ENCODE measurements at places on chromosomes 11 and 22. TPM values are rescaled to one million over a fixed set of nuclear protein-coding genes. Genes with fewer than 3 reads are reported as not detected.

Gene OR56A1
- not detected for total RNA-seq

GRCh38 chr11:45209891-45210699 is 63.7 kb downstream of the PRDM11 start:
- H3K27ac ChIP-seq = no peak overlapping the region
- no peak for DNase-seq
- H3K4me3 ChIP-seq = no peak overlapping the region
- peaks cover 2% of the 10 kb centered on the region for H3K4me1 ChIP-seq
- peaks cover 3% of the 10 kb centered on the region for H3K36me3 ChIP-seq
- no peaks in the 10 kb centered on the region for H3K27me3 ChIP-seq

Gene GGTLC2
- total RNA-seq = not detected

- no peaks in the 10 kb centered on the region for H3K4me1 ChIP-seq
- H3K36me3 ChIP-seq = no peaks in the 10 kb centered on the region
- H3K27ac ChIP-seq = no peak overlapping the region
- peaks cover 4% of the 10 kb centered on the region for H3K27me3 ChIP-seq
- no peak overlapping the region for H3K4me3 ChIP-seq
- no peak for DNase-seq
Measured at GRCh38 chr11:1048375-1049070, 12.0 kb upstream of the MUC6 start.

DNA sequence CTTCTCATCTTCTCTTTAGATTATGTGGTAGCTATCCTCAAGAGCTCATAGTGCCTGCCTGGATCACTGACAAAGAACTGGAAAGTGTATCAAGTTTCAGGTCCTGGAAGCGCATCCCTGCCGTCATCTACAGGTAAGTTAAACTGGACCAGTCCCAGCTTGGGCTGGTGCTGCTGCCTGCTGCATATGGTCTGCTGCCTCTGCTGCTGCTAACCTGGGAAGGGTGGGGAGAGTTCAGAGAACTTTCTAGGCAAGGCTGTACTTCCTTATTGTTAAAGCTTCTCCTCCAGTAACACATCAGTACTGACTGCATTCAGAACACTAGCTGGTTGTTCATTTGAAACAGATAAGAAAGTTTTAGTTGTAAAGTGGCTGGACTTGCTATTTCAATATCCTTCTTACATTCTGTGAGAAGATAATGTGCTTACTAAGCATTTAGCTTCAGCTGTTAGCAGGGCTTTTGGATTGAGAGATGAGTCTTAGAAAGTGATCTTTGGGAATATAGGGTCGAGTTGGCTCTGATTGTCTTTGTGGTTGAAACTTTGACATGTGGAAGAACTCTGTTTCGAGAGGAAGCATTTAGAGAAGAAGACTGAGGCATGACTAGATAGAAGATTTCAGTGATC is 77.3 kb upstream of the HORMAD2 start:
- H3K4me1 ChIP-seq = peaks cover 5% of the 10 kb centered on the region
- H3K27me3 ChIP-seq = no peaks in the 10 kb centered on the region
- no peak for DNase-seq
- no peak overlapping the region for H3K4me3 ChIP-seq
- H3K36me3 ChIP-seq = peaks cover 11% of the 10 kb centered on the region

DNA sequence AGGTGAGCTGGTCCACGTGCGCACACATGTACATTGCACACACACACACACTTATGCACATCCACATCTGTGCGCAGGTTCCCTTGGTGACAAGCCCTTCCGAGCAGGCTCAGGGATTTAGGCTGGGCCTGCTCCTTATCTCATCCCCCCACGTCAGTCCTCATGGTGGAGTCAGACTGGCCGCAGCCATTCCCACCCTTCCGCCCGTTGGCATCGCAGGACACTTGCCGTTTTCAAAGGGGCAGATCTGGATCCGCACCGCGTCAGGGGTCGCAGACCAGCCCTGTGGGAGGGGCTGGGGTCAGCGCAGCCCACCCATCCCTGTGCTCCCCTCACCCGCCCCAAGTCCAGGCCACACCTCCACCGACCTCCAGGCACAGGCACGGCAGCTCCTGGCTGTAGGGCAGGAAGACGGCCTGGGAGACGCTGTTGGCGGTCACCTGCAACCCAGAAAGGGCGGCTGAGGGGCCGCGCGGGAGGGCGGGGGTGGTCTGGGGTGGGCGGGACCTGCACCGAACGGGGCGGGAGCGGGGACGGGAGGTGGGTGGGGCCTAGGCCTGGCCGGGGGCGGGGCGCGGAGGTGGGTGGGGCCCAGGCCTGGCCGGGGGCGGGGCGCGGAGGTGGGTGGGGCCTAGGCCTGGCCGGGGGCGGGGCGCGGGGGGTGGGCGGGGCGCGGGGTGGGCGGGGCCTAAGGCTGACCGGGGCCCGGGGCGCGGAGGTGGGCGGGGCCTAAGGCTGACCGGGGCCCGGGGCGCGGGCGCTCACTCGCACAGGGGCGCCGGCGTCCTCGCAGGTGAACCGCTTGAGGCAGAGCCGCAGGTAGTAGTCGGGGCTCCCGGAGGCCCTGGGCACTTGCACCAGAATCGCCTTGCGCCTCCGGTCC is 13.3 kb downstream of the IL17REL start:
- no peaks in the 10 kb centered on the region for H3K36me3 ChIP-seq
- peaks cover 7% of the 10 kb centered on the region for H3K4me1 ChIP-seq
- H3K27me3 ChIP-seq = peaks cover 4% of the 10 kb centered on the region
- peak; percentile 70 for DNase-seq
- no peak overlapping the region for H3K4me3 ChIP-seq
- H3K27ac ChIP-seq = no peak overlapping the region

GRCh38 chr11:126383339-126384335 is 28.2 kb downstream of the ST3GAL4 start:
- no peak overlapping the region for H3K27ac ChIP-seq
- H3K4me1 ChIP-seq = no peaks in the 10 kb centered on the region
- no peak overlapping the region for H3K4me3 ChIP-seq
- no peak for DNase-seq

GRCh38 chr22:21823740-21824444 is 43.6 kb downstream of the MAPK1 start:
- H3K36me3 ChIP-seq = no peaks in the 10 kb centered on the region
- H3K4me3 ChIP-seq = no peak overlapping the region
- DNase-seq = no peak
- H3K4me1 ChIP-seq = peaks cover 71% of the 10 kb centered on the region
- H3K27ac ChIP-seq = peak overlapping the region; percentile 45

DNA sequence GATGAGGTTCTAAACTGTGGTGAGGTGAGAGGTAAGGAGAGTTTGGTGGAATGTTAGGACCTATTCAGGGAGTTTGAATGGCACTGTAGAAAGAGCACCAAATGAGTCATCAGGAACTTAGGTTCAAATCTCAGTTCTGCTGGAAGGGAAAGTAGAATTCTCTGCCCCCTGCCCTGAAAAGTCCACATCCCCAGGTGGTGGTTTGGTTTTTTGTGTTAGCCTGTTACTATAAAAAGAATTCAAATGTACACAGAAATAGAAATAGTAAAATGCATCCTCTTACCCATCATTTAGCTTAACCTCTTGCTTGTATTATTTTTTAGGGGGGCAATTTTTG is 20.2 kb downstream of the PPFIBP2 start:
- H3K36me3 ChIP-seq = no peaks in the 10 kb centered on the region
- H3K27me3 ChIP-seq = no peaks in the 10 kb centered on the region
- peaks cover 77% of the 10 kb centered on the region for H3K4me1 ChIP-seq
- no peak overlapping the region for H3K4me3 ChIP-seq
- no peak overlapping the region for H3K27ac ChIP-seq

Gene CCDC188
- not detected for total RNA-seq

Gene MPPED1
- total RNA-seq = not detected

DNA sequence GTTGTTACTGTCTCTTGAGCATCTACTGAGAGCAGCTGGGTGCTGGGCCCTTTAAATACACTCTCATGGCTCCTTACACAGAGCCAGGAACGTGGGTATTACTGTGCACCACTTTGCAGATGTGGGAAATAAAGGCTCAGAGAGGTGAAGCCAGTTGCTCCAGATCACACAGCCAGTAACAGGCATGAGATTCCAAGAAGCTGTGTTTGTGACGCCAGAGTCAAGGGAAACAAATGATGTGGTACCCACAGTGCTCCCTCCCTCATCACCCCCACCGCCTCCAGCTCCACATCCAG is 1.4 kb upstream of the PRDM11 start:
- peaks cover 16% of the 10 kb centered on the region for H3K27me3 ChIP-seq
- H3K4me3 ChIP-seq = no peak overlapping the region
- no peak overlapping the region for H3K27ac ChIP-seq
- no peak for DNase-seq

DNA sequence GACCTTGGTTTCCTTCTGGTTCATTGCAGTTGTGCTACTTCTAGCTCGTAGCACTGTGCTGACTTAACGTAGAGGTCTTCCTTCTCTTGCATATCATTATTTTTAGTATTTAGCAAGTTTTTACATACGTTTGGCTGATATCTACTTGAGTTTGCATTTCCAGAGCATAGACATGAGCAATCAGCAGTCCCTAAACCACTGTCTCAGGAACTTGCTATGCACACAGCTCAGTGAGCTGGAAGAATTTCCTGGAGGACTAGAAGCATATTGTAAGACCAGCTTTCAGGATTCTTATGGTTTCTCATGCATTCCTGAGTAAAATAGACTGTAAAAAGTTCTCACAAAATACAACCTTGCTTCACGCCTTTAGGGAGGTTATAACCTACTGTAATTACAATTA is 226.7 kb upstream of the PDGFD start:
- no peaks in the 10 kb centered on the region for H3K36me3 ChIP-seq
- no peak overlapping the region for H3K4me3 ChIP-seq
- DNase-seq = no peak
- H3K4me1 ChIP-seq = no peaks in the 10 kb centered on the region
- peaks cover 6% of the 10 kb centered on the region for H3K27me3 ChIP-seq

Gene HTR3B
- total RNA-seq = not detected

GRCh38 chr22:37109242-37109917 is at the start of gene TMPRSS6:
Gene TMPRSS6 (minus strand): TSS chr22:37109713. CDS start chr22:37103417, 6,296 bp downstream.
- peaks cover 3% of the 10 kb centered on the region for H3K4me1 ChIP-seq
- DNase-seq = no peak
- H3K27ac ChIP-seq = no peak within 1 kb of the TSS

DNA sequence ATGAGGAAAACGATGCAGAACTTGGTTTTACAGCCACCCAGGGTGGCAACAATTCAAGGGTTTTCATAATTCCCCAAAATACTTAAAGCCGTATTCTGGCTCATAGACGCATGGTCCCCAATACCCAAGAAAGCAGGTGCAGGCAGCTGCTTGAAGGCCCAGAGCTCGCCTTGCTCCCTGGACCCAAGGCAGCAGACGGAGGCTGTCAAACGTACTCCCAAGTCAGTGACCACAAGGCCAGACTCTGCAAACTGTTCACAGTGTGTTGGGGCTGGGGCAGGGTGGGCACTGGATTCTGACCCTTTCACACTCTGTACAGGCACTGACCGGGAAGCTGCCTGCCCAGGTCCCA is 21.5 kb downstream of the TMEM184B start:
- H3K4me3 ChIP-seq = no peak overlapping the region
- no peak for DNase-seq
- H3K4me1 ChIP-seq = no peaks in the 10 kb centered on the region
- no peaks in the 10 kb centered on the region for H3K27me3 ChIP-seq

Gene GLYAT
- total RNA-seq = not detected

Gene DDX25
- total RNA-seq = not detected

Gene RBMXL2
- total RNA-seq = not detected

GRCh38 chr11:125117429-125117828 is 6.0 kb upstream of the TMEM218 start:
- no peak for DNase-seq
- peaks cover 1% of the 10 kb centered on the region for H3K4me1 ChIP-seq
- peaks cover 20% of the 10 kb centered on the region for H3K27me3 ChIP-seq
- no peaks in the 10 kb centered on the region for H3K36me3 ChIP-seq

Gene PHLDA2
- 3.7 TPM for total RNA-seq

- peaks cover 20% of the 10 kb centered on the region for H3K27me3 ChIP-seq
- H3K36me3 ChIP-seq = no peaks in the 10 kb centered on the region
- H3K27ac ChIP-seq = no peak overlapping the region
- no peak overlapping the region for H3K4me3 ChIP-seq
- no peak for DNase-seq
Measured at GRCh38 chr22:44242946-44243724, 62.4 kb downstream of the PARVG start.

DNA sequence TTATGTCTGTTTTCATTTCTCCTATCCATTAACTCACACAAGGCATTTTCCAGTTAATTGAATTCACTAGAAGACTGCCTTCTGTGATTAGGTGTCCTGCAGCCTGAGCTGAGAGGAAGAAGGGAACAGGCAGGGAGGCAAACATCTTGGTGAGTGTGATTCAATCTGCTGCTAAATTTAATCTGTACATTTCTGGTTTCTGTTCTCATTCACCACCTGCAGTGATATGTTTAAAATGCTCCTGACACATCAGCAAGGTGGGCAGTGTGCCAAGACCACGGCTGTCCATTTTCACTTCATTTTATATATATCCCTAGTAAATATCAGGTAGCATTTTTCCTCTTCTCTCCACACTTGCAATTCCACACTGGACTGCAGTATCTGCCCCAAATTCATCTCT is 416.5 kb downstream of the TMEM135 start:
- no peaks in the 10 kb centered on the region for H3K36me3 ChIP-seq
- no peak for DNase-seq
- H3K4me1 ChIP-seq = no peaks in the 10 kb centered on the region

GRCh38 chr11:35160902-35161597 is 22.1 kb downstream of the CD44 start:
- peaks cover 56% of the 10 kb centered on the region for H3K36me3 ChIP-seq
- peaks cover 99% of the 10 kb centered on the region for H3K4me1 ChIP-seq
- peak overlapping the region; percentile 79 for H3K27ac ChIP-seq
- H3K4me3 ChIP-seq = no peak overlapping the region

DNA sequence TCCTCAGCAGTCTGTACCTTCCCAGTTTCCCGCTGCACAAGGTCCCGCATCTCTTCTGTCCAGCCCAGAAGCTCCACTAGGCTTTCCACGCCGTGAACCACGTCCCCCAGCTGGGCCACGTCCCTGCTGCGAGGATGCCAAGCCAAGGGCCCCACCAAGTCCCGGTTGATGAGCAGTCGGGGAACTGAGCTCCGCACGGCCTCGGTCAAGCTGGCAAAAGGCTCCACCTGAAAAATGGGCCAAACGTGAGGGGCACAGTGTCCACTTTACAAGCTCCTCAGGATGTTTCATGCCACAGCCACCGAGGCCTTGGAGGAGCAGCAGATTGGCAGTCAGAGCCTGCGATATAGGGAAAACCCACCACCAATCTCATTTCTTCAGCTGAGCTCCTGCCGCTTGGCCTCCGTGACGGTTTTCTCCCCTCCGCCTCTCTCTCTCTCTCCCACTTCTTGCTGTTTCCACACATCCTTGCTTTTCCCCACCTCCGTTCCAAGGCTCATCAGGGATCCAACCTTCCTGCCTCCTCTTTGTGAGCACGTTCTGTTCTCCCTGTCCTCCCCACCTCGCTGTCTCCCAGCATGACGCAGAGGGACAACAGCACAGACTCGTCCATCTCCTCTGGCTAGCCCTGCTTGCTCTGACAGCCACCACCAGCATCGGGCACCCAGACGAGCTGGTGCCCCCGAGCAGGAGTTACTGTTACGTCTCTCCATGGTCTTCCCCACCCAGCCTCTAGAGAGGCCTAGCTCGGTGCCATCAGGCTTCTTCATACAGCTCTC is 11.5 kb downstream of the RIC8A start:
- H3K36me3 ChIP-seq = peaks cover 23% of the 10 kb centered on the region
- H3K4me1 ChIP-seq = peaks cover 8% of the 10 kb centered on the region
- no peak overlapping the region for H3K4me3 ChIP-seq
- H3K27ac ChIP-seq = no peak overlapping the region
- no peak for DNase-seq

GRCh38 chr11:65822776-65823528 is 10.8 kb upstream of the SNX32 start:
- H3K4me3 ChIP-seq = no peak overlapping the region
- H3K4me1 ChIP-seq = peaks cover 10% of the 10 kb centered on the region
- no peak for DNase-seq
- no peak overlapping the region for H3K27ac ChIP-seq

Measured in activated CD4-positive, alpha-beta T cell treated with anti-CD3 and anti-CD28 coated beads for 36 hours (primary cell).